ENCODE measurements at places on chromosomes 6 and 20. TPM values are rescaled to one million over a fixed set of nuclear protein-coding genes. Genes with fewer than 3 reads are reported as not detected.

- no peak for DNase-seq
Observed at GRCh38 chr6:111406200-111406721, 76.8 kb downstream of the REV3L start.

Gene SPACA1
- not detected for polyA plus RNA-seq

DNA sequence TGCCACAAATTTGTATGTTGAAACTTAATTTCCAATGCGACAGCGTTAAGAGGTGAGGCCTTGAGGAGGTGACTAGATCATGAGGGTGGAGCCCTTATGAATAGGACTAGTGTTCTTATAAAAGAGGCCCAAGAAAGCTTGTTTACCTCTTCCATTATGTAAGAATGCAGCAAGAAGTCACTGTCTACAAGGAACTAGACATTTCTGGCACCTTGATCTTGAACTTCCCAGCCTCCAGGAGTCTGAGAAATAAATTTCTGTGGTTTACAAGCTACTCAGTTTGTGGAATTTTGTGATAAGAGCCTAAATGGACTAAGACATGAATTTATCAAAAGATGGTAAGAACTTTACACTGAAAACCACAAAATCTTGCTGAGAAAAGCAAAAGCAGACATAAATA is 173.6 kb upstream of the SGK1 start:
- DNase-seq, result no peak

Gene MEI4
- polyA plus RNA-seq, result 1.7 TPM

GRCh38 chr6:38152620-38153019 is 333.1 kb downstream of the ZFAND3 start:
- no peak for DNase-seq

- no peak for DNase-seq
Observed at GRCh38 chr6:1326535-1327121, 14.7 kb downstream of the FOXQ1 start.

GRCh38 chr6:38366234-38366633 is 273.5 kb downstream of the BTBD9 start:
- no peak for DNase-seq

DNA sequence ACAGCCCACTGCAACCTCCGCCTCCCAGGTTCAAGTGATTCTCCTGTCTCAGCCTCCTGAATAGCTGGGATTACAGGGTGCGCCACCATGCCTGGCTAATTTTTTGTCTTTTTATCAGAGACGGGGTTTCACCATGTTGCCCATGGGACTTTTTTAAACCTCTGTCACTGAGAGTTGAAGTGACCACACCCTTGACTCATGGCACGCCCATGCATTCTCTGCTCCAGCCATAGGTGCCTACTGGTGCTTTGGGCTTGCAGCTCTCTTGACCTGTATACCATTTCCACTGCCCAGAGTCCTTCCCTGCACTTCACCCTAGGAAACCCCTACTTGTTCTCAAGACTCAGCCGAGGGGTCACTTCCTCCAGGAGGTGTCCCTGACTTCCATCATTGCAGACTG is 2.4 kb upstream of the SCRT2 start:
- no peak for DNase-seq

Gene HLA-DOB
- polyA plus RNA-seq, result 0.16 TPM

GRCh38 chr6:159499034-159499433 is 194.0 kb downstream of the SOD2 start:
- DNase-seq, result no peak

DNA sequence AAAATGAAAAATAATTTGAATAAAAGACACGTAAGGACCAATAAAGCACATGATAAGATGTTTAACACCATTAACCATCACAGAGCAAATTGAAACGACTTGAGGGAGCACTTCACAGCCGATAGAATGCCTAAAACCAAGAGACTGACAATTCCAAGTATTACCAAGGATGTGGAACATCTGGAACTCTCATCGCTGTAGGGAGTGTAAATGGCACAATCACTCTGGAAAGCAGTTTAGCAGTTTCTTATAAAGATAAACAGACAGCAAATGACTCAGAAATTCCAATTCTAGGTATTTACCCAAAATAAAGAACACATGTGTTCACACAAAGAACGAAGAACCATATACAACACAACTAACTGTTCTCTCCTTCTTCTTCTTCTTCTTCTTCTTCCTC is 8.5 kb upstream of the UBD start:
- DNase-seq, result no peak

- no peak for DNase-seq
Observed at GRCh38 chr6:1554476-1555310, 55.0 kb upstream of the FOXC1 start.

GRCh38 chr6:85068221-85068620 is 303.8 kb upstream of the TBX18 start:
- DNase-seq, result no peak

Gene SEMG1
- not detected for polyA plus RNA-seq

GRCh38 chr6:100944644-100945043 is 63.5 kb upstream of the ASCC3 start:
- DNase-seq, result no peak

- DNase-seq, result no peak
Observed at GRCh38 chr6:43593938-43594337, 18.0 kb downstream of the POLH start.

- no peak for DNase-seq
Observed at GRCh38 chr6:16168121-16168520, 39.2 kb downstream of the MYLIP start.

GRCh38 chr6:160735523-160735922 is 33.5 kb downstream of the PLG start:
- DNase-seq, result no peak

DNA sequence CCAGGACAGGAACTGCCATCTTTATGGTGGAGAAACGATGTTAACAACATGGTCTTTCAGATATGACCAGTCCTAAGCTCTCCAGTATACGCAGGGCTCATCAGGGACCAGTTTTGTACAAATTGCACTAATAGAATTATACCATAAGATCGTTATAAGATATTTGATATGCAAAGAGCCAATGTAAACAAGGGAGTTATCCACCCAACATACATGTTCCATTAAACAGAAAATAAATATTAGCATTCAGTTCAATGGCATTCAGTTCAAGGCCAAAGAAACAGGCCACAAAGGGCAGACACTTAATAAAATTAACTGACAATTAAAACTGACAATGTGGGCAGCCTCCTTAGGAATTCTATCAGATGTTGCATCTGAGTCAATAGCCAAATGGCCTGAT is 2.6 kb downstream of the GFOD1 start:
- no peak for DNase-seq

GRCh38 chr20:19631410-19631809 is 126.6 kb upstream of the RIN2 start:
- DNase-seq, result no peak

- DNase-seq, result no peak
Observed at GRCh38 chr6:5384276-5384675, 123.0 kb downstream of the FARS2 start.

DNA sequence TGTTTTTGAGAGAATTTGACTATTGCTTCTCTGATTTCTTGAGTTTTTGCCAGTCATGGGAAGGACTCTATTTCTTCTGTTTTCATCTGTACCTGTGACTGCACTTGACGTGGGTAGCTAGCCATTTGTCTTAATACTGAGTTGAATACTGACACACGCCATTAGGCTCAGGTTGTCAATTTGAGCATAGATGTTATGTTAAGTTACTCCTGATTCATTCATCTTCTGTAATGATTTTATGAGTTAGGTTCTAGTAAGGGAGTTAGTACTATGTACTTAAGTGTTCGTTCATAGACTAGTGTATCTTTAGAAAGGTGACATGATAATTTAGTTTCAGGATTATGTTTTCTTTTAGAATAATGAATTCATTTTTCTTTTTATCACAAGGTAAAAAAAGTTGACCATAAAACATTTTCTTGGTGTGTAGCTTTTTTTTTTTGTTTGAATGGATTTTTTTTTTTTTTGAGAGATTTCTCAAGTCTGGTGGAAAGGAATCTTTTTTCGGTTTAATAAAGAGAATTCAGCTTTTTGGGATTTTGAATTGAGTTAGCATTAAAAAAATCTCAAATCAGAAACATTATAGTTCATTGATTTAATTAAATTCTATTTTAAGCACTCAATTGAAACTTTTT is 1.7 kb downstream of the AFDN start:
- no peak for DNase-seq

Gene CFB
- 6.6 TPM for polyA plus RNA-seq
